Stimulated activated CD8-positive, alpha-beta memory T cell treated with anti-CD3 and anti-CD28 coated beads, Interleukin-15, amount 100 ng/mL, for 48 hours (primary cell): ENCODE measurements at places on chromosomes 5 and 9.

- no peak for DNase-seq
Observed at GRCh38 chr9:109935406-109936087, 155.5 kb downstream of the PALM2AKAP2 start.

- peak; percentile 15 for DNase-seq
Observed at GRCh38 chr5:154755361-154756008, at the start of gene LARP1. Gene LARP1 (plus strand): TSS chr5:154755377. CDS start chr5:154755758, 381 bp downstream.

GRCh38 chr5:173394701-173395100, 66.5 kb upstream of the STC2 start:
- no peak for DNase-seq

- no peak for DNase-seq
Observed at GRCh38 chr5:103402851-103403250, 144.3 kb downstream of the MACIR start.

DNA sequence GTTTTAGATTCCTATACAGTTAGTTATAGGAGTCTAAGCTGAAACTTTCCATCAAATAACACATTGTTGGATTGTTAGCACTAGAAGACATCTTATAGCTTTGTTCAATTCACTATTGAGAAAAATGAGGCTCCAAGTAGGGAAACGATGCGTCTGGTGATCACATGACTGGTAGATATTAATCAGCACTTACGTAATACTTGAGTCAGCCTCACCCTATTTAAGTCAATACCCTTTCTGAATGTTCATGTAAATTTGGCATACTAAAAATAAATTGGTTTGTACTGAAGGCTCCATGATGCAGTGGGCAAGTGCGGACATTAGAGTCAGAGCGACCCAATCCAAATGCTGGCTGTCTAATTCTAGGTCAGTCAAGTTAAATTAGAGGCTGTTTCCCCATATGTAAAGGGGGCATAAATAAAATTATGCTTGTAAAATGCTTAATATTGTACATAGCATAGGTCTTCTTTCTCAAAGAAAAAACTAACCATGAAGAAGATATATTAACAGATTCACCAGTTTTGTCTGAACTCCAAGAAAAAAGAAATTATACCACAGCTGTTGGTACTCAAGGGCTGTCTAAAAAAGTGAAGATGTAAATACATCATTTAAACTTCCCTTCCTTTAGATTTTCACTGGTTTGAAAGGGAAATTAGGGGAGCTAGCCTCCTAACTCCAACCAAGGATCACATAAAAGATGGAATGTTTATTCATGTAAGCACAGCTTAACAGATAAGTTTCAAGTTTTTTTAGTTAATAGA, 406.6 kb upstream of the TLE4 start:
- no peak for DNase-seq

- no peak for DNase-seq
Observed at GRCh38 chr9:137055385-137056364, 1.8 kb upstream of the ENTPD2 start.

DNA sequence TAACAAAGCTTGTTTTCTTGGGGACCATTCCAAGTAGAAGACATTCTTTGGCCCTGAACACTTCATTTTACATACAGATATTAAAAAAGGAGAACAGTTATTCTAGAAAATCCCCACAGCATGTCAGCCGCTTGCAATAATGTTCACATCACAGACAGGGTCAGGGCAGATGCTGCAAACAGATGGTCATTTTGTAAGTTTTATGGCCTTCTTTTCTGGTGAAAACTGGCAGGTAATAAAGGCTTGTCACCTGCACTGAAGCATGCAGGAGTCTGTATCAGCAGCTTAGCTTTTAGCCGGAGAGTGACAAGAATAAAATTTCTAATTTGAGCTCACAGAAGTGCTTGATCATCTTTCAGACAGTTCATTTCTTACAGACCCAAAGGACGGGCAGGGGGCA, 220.9 kb upstream of the DAP start:
- no peak for DNase-seq

DNA sequence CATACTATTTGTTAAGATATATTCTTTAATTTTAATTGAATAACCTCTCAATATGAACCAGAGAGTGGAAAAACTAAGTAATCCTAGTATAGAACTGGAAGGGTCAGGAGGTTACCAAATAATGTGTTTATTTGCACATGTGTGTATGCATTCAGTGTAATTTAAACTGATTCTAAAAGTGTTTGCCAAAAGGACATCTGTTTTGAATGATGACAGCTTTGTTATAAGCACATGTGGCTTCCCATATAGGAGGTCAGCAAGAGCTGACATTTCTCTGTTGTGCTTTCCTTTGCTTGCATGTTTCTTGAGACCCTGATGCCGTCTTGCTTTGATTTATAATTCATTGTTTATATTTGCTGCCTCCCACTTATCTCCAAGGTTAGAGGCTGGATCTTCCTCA, 383.4 kb downstream of the BRINP1 start:
- DNase-seq, result no peak

GRCh38 chr5:123429993-123430392, 6.8 kb upstream of the CEP120 start:
- DNase-seq, result no peak
